GM04504 (cell line): ENCODE measurements at places on chromosomes 11 and 22.

DNA sequence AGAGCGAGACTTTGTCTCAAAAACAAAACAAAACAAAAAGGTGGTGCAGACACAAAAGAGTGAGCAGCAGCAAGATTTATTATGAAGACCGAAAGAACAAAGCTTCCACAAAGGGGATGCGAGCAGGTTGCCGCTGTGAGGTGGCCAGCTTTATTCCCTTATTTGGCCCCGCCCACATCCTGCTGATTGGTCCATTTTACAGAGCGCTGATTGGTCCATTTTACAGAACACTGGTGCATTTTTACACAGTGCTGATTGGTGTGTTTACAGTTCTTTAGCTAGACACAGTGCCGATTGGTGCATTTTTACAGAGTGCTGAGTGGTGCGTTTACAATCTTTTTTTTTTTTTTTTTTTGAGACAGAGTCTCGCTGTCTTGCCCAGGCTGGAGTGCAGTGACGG is 77.4 kb downstream of the CECR2 start:
- DNase-seq = no peak

DNA sequence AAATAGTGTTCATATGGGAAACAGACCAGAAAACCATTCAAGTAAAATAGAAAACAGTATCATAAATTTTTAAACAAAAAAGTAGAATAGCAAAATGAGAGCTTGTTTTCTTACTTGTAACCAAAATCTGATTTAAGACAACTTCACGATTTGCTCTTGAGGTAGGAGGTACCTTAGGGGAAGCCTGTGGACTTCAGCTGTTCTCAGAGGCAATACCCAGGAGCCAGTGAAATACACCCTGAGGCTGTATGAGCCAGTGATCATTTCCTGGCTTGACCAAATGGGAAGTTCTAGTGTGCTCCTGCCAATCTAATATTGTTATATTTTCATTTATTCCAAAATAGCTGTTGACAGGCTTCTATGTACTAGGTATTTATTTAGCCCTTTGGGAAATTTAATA is 104.8 kb downstream of the ARHGAP42 start:
- DNase-seq = no peak

DNA sequence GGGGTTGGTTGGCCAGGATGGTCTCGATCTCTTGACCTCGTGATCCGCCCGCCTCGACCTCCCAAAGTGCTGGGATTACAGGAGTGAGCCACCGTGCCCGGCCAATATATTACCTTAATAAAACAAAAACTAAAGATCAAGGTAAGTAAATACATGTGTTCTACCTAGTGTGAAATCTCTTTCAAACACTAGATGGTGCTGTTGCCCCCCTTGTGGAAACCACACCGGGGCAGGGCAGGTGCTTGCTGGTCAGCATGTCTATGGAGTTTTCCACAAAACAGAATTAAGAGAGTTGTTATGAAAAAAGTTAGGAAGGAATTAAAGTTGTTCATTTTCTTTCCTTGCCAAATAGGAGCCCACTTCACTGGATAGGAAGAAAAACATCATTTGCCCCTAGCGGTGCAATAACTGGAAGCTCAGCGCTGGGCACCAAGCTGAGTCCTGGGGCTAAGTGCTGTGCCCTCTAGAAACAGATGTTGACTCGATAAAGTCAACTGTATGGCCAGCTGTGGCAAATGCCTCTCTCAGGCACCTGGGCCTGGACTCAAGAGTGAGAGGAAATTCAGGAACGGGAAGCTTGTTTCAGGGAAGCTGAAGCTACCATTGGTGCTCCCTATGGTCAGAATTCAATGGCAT is 6.3 kb upstream of the KCNJ5 start:
- DNase-seq = no peak

DNA sequence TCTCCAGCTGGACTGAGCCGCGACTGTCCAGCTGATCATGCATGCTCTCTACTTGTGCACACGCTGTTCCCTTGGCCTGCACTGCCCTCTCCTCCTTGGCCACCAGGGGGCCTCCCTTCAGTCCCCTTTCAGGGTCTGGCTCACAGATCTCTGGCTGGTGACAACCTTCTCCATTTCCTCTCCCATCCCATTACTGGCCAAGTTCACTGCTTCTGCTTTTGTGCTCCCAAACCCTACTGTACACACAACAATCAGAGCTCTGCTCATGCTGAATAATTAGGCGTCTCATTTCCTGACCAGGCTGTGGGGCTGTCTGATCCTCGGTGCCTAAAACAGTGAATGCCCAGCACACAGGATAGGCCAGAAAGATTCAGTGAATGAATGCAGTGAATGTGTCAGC is 224.0 kb upstream of the NARS2 start:
- no peak for DNase-seq

GRCh38 chr11:110774138-110775014 is 62.1 kb upstream of the ARHGAP20 start:
- no peak for DNase-seq

GRCh38 chr11:65095427-65095826 is 587 bp upstream of the VPS51 start:
- DNase-seq = no peak
